ENCODE measurements at places on chromosomes 1 and 21. TPM values are rescaled to one million over a fixed set of nuclear protein-coding genes. Genes with fewer than 3 reads are reported as not detected.

The TSPAN1 gene
- 8.9 TPM for total RNA-seq

The IGSF3 gene
- total RNA-seq, result 5.3 TPM

DNA sequence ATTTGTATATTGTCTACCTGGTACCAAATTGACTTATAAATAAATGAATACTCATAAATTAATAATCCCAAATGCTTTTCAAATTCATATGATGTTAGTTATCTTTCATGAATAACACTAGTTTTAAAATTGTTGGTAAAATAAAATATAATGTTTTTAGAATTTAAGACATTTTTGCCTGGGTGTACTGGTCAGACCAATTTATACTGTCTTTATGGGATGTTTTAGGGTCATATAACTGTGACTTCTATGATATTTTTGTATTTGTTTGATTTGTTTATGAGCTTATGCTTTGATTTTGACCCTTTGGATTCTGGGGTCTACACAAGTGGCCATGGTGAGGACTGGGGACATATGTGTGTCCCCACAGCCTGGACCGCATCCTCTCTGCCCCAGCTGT, 54.1 kb upstream of the KLHDC7A start:
- H3K27ac ChIP-seq, result no peak overlapping the region
- no peaks in the 10 kb centered on the region for H3K4me1 ChIP-seq
- H3K27me3 ChIP-seq, result no peaks in the 10 kb centered on the region
- H3K36me3 ChIP-seq, result no peaks in the 10 kb centered on the region

DNA sequence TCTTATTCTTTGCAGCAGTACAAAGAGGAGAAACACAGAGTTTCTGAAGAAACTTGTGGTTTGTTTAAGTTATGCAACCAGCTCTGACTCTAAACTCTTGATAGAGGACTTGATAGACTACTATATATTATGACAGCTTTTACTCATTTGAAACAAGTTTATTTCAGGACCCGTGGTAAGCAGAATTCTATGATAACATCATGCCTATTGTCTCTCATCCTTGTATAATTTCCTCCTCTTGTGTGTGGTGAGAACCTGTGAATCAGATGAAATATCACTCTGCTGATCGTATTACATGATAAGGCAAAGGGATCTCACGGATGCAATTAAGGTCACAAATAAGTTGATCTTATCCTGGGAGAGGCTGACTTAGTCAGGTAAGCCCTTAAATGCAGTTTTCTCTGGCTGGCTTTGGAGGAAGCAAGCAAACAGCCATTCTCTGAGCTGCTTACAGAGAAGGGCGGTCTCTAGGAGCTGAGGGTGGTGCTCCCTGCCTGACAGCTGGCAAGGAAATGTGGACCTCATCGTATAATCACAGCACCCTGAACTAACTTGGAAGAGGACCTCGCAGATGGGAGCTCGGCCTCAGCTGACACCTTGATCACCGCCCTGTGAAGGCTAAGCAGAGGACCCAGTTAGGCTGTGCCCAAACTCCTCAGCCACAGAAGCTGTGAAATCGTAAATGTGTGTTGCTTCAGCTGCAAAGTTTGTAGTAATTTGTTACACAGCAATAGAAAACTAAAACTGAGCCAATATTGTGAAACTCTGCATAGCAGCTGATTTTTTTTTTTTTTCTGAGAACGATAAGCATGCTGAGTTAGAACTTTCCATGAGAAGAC, 151.1 kb upstream of the DPT start:
- no peak overlapping the region for H3K4me3 ChIP-seq
- peak; percentile 71 for DNase-seq
- H3K27ac ChIP-seq, result peak overlapping the region; percentile 10
- no peaks in the 10 kb centered on the region for H3K27me3 ChIP-seq
- no peaks in the 10 kb centered on the region for H3K36me3 ChIP-seq
- peaks cover 4% of the 10 kb centered on the region for H3K4me1 ChIP-seq

DNA sequence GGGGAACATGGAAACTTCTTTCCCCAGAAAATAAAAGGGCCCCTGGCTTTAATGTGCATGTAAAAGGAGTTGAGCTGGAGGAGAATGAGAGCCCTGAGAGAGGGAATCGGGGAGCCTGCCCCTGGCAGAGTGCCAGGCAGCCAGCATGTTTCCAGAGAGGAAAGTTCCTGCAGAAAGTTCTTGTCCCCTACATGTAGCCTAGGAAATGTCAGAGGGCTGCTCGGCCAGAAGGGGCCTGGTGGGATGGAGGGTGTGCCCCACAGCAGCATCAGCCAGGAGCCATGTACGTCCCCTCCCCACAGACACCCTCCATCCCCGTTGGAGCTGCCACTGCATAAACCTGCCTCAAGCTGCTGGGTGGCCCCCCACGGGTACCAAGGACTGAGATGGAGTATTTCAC, 5.4 kb upstream of the PRELP start:
- H3K4me1 ChIP-seq, result peaks cover 40% of the 10 kb centered on the region
- H3K36me3 ChIP-seq, result no peaks in the 10 kb centered on the region
- no peaks in the 10 kb centered on the region for H3K27me3 ChIP-seq
- no peak overlapping the region for H3K27ac ChIP-seq

DNA sequence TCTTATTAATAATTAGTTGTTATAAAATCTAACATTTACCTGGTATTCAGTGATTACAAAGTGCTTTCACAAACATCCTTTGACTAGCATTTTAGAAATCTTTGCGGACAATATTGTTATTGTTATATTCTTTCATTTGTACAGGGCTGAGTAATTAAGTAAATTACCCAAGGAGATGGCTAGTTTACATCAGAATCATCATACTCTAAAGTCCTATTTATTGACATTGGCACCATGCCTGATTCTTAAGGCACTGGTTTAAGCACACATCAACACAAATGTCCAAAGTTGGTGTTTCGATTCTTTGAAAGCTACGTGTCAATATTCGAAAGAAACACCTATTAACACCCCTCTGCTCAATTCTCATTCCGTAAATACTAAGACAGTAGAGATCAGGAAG, 424.6 kb upstream of the CHRM3 start:
- H3K27ac ChIP-seq, result no peak overlapping the region
- H3K36me3 ChIP-seq, result no peaks in the 10 kb centered on the region
- H3K4me3 ChIP-seq, result no peak overlapping the region
- H3K27me3 ChIP-seq, result no peaks in the 10 kb centered on the region
- no peak for DNase-seq
- H3K4me1 ChIP-seq, result no peaks in the 10 kb centered on the region

GRCh38 chr1:24138476-24139221, 4.3 kb downstream of the IL22RA1 start:
- no peak overlapping the region for H3K27ac ChIP-seq
- H3K27me3 ChIP-seq, result no peaks in the 10 kb centered on the region
- no peak for DNase-seq
- H3K4me1 ChIP-seq, result no peaks in the 10 kb centered on the region
- no peaks in the 10 kb centered on the region for H3K36me3 ChIP-seq

GRCh38 chr1:36787312-36787913, 246.9 kb downstream of the GRIK3 start:
- peaks cover 47% of the 10 kb centered on the region for H3K27me3 ChIP-seq
- no peak overlapping the region for H3K27ac ChIP-seq
- no peaks in the 10 kb centered on the region for H3K4me1 ChIP-seq
- no peak overlapping the region for H3K4me3 ChIP-seq
- no peak for DNase-seq

- H3K36me3 ChIP-seq, result no peaks in the 10 kb centered on the region
- H3K27me3 ChIP-seq, result no peaks in the 10 kb centered on the region
- H3K4me1 ChIP-seq, result no peaks in the 10 kb centered on the region
- H3K27ac ChIP-seq, result peak overlapping the region; percentile 87
- H3K4me3 ChIP-seq, result peak overlapping the region; percentile 66
- no peak for DNase-seq
Measured at GRCh38 chr1:218348628-218349071, 3.5 kb downstream of the TGFB2 start.

DNA sequence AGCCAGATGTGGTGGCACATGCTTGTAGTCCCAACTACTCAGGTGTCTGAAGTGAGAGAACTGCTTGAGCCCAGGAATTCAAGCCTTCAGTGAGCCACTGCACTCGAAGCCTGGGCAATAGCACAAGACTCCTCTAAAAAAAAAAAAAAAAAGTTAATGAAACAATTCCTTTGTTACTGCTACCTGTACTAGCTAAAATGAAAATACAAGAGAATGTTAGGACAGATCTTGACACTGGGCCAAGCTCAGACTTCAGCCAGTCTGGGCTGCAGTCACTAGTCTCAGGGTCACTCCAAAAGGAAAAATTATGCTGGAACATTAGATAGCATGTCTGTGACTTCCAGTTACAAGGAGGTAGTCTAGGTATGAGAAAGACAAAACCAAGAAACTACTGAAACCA, 56.5 kb downstream of the TRIM33 start:
- H3K4me1 ChIP-seq, result no peaks in the 10 kb centered on the region
- no peaks in the 10 kb centered on the region for H3K36me3 ChIP-seq
- no peak for DNase-seq
- no peak overlapping the region for H3K4me3 ChIP-seq
- no peaks in the 10 kb centered on the region for H3K27me3 ChIP-seq
- H3K27ac ChIP-seq, result no peak overlapping the region

GRCh38 chr21:29504751-29505321, 206.1 kb downstream of the BACH1 start:
- no peak for DNase-seq
- H3K4me1 ChIP-seq, result no peaks in the 10 kb centered on the region
- no peak overlapping the region for H3K4me3 ChIP-seq
- H3K27ac ChIP-seq, result no peak overlapping the region
- H3K27me3 ChIP-seq, result no peaks in the 10 kb centered on the region

DNA sequence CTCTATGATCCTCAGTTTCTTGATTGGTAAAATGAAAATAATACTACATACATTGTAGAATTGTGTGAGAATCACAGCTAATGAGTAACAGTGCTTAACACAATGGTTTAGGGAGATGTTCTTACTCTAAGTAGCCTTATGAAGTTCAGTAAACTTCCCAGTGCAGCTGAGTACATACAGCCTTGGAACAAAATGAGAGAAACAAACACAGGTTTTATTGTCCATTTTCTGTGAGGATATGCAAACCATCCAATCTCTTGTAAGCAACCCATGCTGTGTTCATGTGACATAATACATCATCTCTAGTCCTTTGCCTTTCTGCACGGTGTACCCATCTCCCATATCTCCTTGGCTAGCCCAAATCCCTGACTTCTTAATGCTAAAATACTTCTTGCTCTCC, 14.7 kb upstream of the STRIP1 start:
- DNase-seq, result no peak
- H3K4me1 ChIP-seq, result no peaks in the 10 kb centered on the region
- no peaks in the 10 kb centered on the region for H3K27me3 ChIP-seq
- no peak overlapping the region for H3K27ac ChIP-seq
- no peak overlapping the region for H3K4me3 ChIP-seq

DNA sequence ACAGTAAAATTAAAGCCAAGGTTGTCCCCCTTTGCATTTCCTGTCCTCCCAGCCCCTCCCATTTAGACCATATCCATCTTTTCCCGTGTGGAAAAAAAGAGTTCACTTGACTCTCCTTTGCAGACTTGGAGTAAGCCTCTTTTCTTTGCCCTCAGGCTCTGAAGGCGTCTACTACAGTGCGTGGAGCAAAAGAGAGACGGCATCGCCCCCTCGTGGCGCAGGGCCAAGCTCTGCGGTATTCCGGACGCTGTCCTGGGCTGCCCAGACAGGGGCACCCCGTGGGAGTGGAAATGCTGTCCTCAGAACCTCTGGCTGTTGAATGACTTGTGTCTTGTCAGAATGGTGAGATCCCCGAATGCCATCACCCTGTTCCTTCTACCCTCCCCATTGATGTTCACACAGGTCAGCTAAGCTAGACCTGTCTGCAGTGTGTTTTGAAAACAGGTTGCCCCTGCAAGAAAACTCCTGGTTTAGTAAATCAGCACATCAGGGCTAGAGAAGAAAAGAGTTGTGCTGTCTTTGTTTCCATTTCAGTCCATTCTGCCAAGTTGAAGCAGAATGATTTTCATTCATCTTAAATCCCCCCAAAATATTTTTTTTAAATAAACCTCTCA, 12.3 kb upstream of the GJA8 start:
- no peaks in the 10 kb centered on the region for H3K27me3 ChIP-seq
- H3K4me3 ChIP-seq, result no peak overlapping the region
- H3K27ac ChIP-seq, result no peak overlapping the region
- no peaks in the 10 kb centered on the region for H3K4me1 ChIP-seq
- no peaks in the 10 kb centered on the region for H3K36me3 ChIP-seq
- no peak for DNase-seq

DNA sequence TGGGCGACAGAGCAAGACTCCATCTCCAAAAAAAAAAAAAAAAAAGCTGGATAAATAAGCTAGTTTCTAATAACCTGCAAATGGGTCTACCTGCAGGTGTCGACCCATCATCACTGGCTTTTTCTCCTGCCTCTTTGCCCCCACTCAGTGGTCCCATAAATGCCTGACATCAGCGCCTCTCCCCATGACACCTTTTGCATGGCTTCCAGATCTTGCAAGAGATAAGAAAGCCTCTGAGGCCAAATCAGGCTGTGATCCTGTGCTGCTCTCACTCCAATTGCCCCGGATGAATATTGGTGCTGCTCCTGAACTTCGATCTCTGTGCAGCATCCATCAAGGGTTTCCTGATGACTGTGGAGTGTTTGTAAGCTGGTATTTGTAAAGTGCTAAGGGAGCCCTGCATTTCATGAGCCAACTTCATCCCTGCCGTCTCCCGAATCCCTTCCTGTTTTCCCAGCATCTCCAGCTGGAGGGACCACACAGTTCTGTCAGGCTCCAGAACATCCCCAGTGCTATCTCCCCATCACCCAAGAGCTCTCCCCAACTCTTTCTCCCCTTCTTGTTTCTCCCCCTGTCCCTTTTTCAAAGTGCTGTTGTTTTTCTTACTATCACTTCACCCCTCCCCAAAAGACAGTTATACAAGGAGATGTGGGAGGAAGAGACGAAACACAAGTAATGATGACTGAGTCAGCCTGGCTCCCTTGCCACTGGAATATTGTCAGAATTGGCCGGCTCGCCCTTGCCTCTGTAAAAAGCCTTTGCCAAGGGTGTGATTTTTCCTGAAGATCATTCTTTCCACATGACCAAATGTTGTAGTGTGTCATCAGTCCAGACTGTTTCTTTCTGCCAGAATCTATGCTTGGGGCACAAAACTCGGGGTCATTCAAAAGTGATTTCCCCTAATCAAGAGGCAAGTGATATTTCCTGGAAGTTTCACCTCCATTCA, 2.8 kb upstream of the EFHD2 start:
- H3K27ac ChIP-seq, result peak overlapping the region; percentile 73
- no peaks in the 10 kb centered on the region for H3K27me3 ChIP-seq
- DNase-seq, result peak; percentile 85
- H3K4me3 ChIP-seq, result no peak overlapping the region
- H3K4me1 ChIP-seq, result peaks cover 40% of the 10 kb centered on the region
- H3K36me3 ChIP-seq, result no peaks in the 10 kb centered on the region

DNA sequence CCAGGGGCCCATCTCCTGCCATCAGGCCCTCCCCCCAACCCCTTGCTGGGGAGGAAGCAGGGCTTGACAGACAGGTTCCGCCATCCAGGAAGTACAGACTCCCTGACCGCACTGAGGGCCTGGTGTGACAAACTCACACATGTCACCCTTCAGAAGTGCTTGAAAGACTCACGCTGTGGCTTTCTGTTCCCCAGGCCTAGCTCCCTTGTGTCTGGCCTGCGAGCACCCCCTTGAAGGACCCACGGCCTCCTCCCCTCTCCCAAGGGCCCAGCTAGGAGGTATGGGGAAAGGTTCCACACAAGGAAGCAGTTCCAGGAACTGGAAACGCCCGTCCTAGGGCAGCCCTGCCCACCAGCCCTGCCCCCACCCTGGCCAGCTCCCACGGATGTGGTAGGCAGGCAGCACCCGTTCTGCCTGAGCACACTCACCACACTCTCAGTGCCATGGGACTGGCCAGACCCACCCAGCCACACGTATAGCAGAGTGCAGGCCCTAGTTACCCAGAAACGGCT, 26.7 kb downstream of the SLC2A1 start:
- H3K27ac ChIP-seq, result peak overlapping the region; percentile 14
- no peak overlapping the region for H3K4me3 ChIP-seq
- H3K36me3 ChIP-seq, result no peaks in the 10 kb centered on the region

Data from sigmoid colon (tissue), 7 donors.